Naive thymus-derived CD4-positive, alpha-beta T cell (primary cell): ENCODE measurements at places on chromosomes 6 and 20. TPM values are rescaled to one million over a fixed set of nuclear protein-coding genes. Genes with fewer than 3 reads are reported as not detected.

BPI gene
- polyA plus RNA-seq = not detected

EDN3 gene
- 0.32 TPM for polyA plus RNA-seq

POM121L2 gene
- not detected for polyA plus RNA-seq

GSTA2 gene
- polyA plus RNA-seq = not detected

DDAH2 gene
- polyA plus RNA-seq = 13.1 TPM

COL9A3 gene
- not detected for polyA plus RNA-seq
